ENCODE measurements at places on chromosomes 1 and 21. TPM values are rescaled to one million over a fixed set of nuclear protein-coding genes. Genes with fewer than 3 reads are reported as not detected.
A peak's percentile ranks its signal among the peaks of the same experiment; 100 is the strongest.

DNA sequence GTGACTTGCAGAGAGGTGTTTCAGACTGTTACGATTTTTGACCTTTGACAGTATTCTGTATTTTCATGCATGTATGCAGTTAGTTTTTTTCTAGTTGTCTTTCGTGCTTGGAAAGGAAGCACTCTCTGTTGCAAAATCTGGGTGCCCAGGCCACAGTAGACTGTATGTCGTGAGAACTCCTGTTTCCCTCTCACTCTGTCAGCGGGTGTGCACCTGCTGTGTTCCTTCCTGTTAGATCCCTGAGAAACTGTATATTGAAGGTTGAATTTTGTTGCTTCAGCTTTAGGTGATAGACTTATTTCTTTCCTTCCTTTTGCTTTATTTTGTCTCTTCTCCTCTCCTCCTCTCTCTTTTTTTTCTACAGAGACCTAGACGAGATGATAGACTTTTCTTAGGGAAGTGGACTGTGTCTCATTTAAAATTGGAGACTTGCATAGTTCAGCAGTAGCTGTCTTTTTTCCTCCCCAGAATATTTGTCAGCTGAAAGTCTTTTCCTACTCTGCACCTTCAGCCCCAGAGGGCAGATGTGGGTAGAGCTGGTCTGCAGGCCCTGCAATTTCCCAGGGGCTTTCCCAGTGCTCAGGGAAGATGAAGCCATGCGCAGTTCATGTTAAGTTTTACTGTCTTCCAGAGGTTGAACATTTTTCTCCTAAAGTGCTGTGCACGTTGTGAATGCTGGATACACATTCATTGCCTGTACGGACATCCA is 1.4 kb downstream of the TRAPPC10 start:
- peak overlapping the region; percentile 91 for H3K4me3 ChIP-seq
- H3K36me3 ChIP-seq: peaks cover 34% of the 10 kb centered on the region
- peak overlapping the region; percentile 89 for H3K27ac ChIP-seq

Gene THEM5
- not detected for total RNA-seq

DNA sequence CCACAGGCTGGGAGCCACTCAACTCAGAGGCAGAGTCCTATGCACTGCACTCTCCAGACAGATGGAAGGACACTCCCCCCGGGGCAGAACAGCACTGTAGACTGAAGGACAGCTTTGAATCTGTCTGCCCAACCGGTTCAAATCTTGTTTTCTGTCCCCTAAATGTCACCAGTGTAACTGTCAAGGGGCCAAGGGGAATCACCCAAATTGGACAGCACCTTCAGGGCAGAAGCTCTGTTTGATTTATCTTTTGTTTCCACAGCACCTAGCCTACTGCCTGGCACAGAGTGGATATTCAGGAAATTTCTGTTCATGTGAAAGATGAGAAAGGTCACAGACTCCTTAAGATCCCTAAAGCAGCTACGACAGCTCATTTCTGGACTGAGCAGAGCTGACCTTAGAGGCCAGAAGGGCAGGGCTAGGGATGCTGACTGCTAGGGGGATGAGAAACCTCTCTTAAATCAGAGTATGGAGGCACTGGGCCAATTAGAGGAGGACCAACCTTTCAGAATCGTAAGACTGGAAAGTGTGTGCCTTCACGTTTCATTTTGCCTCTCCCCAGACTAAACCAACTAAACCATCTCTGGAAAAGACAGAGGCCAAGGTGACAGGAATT is 41.0 kb downstream of the ITPKB start:
- no peak for DNase-seq
- peaks cover 50% of the 10 kb centered on the region for H3K36me3 ChIP-seq
- H3K4me1 ChIP-seq: peaks cover 48% of the 10 kb centered on the region
- no peaks in the 10 kb centered on the region for H3K27me3 ChIP-seq
- H3K4me3 ChIP-seq: no peak overlapping the region

DNA sequence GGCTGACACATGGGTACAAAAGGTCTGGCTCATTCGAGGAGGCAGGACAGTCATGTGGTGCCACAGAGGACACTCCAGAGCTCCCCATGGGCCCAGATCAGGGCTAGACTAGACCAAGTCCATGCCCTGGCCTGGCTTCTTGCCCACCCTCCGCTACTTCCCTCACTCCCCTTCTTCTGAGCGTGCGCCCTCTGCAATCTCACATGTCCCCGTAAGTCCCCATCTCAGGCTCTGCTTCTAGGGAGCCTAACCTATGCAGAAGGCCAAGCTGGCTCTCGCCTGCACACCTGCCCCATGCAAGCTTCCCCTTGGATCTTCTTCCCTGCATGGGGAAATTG is 553.6 kb downstream of the PTPRU start:
- H3K36me3 ChIP-seq: no peaks in the 10 kb centered on the region
- H3K27me3 ChIP-seq: no peaks in the 10 kb centered on the region
- H3K4me3 ChIP-seq: no peak overlapping the region
- H3K27ac ChIP-seq: no peak overlapping the region
- H3K4me1 ChIP-seq: no peaks in the 10 kb centered on the region
- DNase-seq: no peak

DNA sequence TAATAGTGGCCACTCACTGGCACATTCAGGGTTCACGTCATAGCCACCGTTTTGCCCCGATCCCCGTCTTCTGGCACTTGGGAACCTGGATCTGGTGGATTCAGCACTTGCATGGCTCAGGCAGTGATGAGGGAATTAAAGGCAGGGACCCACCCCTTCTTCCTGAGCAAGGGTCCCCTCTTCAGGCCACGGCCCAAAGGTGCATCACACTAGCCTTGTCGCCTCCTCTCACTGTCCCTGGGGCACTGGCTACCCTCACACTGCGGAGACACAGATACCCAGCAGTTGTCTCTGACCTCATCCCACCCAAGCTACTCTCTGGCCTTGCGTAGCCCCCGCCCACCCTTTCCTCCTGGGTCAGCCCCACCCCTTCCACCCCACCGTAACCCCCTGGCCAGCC is 19.9 kb upstream of the LDLRAP1 start:
- H3K27me3 ChIP-seq: peaks cover 5% of the 10 kb centered on the region
- no peak for DNase-seq
- H3K36me3 ChIP-seq: no peaks in the 10 kb centered on the region
- H3K27ac ChIP-seq: no peak overlapping the region
- H3K4me1 ChIP-seq: no peaks in the 10 kb centered on the region

- no peak overlapping the region for H3K27ac ChIP-seq
- peaks cover 24% of the 10 kb centered on the region for H3K36me3 ChIP-seq
- no peak overlapping the region for H3K4me3 ChIP-seq
- no peaks in the 10 kb centered on the region for H3K27me3 ChIP-seq
- no peaks in the 10 kb centered on the region for H3K4me1 ChIP-seq
- DNase-seq: no peak
Measured at GRCh38 chr1:235434001-235434400, 66.8 kb downstream of the TBCE start.

Gene SPATA45
- total RNA-seq: not detected

Gene NPR1
- not detected for total RNA-seq

Gene PKLR
- not detected for total RNA-seq

DNA sequence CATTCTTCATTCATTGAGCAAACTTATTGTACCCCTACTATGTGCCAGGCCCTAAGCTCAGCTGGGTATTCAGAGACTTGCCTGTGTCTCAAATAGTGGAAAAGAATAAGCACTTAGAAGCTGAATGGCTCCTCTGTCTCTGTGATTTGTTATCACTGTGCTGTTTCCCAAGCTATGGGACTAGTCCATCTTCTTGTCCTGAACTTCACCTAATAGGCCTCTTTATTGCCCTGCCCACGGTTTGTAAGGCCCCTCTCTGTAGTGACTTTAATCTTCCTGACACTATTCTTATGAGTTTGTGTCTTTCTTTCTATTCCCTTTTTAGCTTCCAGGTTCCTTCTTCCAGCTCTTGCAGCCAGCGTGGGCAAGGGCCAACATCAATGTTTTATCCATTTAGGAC is 85.4 kb upstream of the LPGAT1 start:
- H3K27me3 ChIP-seq: peaks cover 31% of the 10 kb centered on the region
- DNase-seq: no peak
- H3K27ac ChIP-seq: no peak overlapping the region
- H3K4me1 ChIP-seq: no peaks in the 10 kb centered on the region
- H3K36me3 ChIP-seq: no peaks in the 10 kb centered on the region

Gene C1QTNF12
- total RNA-seq: 3.5 TPM

GRCh38 chr1:208161656-208162375 is 82.4 kb downstream of the PLXNA2 start:
- H3K4me1 ChIP-seq: no peaks in the 10 kb centered on the region
- H3K27ac ChIP-seq: no peak overlapping the region
- H3K36me3 ChIP-seq: no peaks in the 10 kb centered on the region
- DNase-seq: no peak

GRCh38 chr1:39732730-39733129 is 6.0 kb upstream of the PPIE start:
- H3K4me1 ChIP-seq: peaks cover 33% of the 10 kb centered on the region
- DNase-seq: no peak
- peaks cover 22% of the 10 kb centered on the region for H3K27me3 ChIP-seq
- H3K36me3 ChIP-seq: peaks cover 3% of the 10 kb centered on the region
- no peak overlapping the region for H3K4me3 ChIP-seq
- H3K27ac ChIP-seq: no peak overlapping the region

Gene CELF3
- total RNA-seq: not detected

GRCh38 chr1:9900142-9901043 is 9.7 kb downstream of the CTNNBIP1 start:
- H3K27ac ChIP-seq: no peak overlapping the region
- no peaks in the 10 kb centered on the region for H3K36me3 ChIP-seq
- no peak overlapping the region for H3K4me3 ChIP-seq
- peaks cover 13% of the 10 kb centered on the region for H3K4me1 ChIP-seq

GRCh38 chr1:13228343-13228781 is 2.4 kb upstream of the PRAMEF18 start:
- no peaks in the 10 kb centered on the region for H3K27me3 ChIP-seq
- H3K4me3 ChIP-seq: no peak overlapping the region
- H3K27ac ChIP-seq: no peak overlapping the region
- H3K4me1 ChIP-seq: no peaks in the 10 kb centered on the region
- no peaks in the 10 kb centered on the region for H3K36me3 ChIP-seq

DNA sequence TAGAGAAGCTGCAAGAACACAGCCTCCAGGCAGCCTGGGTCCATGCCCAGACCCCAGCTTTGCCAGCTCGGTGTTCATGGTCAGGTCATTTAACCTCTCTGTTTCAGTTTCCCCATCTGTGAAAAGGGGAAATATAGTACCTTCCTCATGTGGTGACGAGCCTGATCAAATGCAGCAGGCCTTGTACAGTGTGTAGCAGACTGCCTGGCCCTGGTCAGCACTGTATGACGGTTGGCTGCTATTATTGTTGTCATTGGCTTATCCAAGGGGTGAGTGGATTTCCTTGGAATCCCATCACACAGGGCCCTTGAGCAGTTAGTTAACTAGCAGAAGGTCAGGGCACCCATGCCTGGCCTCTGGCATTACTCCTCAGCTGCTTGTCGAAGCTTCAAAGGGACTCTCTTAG is 6.6 kb upstream of the TMEM51 start:
- H3K4me3 ChIP-seq: no peak overlapping the region
- H3K27ac ChIP-seq: no peak overlapping the region
- peaks cover 3% of the 10 kb centered on the region for H3K4me1 ChIP-seq
- no peaks in the 10 kb centered on the region for H3K36me3 ChIP-seq
- no peak for DNase-seq
